Peyer's patch (tissue), 4 donors: ENCODE measurements at places on chromosomes 3 and 15. TPM values are rescaled to one million over a fixed set of nuclear protein-coding genes. Genes with fewer than 3 reads are reported as not detected.
A peak's percentile ranks its signal among the peaks of the same experiment; 100 is the strongest.

Gene EPHB1
- 0.18 TPM for total RNA-seq

DNA sequence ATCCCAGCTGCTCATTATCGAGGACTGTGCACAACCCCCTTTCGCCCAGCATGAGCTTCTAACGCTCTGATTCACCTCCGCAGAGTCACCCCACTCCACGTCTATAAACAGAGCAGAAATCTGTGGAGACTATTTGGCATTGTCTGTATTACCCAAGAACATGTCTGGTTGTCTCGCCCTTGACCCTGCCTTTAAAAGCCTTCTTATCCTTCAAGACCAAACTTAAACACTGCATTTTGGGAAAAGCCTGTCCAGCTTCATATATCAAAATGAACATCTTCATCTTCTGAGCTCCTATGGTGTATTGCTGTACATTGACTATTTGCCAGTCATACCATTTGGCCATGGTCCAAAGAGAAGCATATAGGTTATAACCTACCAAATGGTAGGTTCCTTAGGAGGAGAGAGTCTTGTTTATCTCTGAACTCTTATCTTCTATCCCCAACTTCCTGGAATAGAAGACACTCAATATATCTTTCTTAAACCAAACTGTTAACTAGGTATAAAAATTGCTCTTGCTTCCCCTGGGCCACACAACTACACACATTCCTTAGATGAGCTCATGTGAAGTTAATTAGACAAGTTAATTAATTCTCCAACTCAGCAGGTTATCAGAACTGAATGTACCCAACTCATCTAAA, 90.1 kb downstream of the FBN1 start:
- H3K27me3 ChIP-seq, result no peaks in the 10 kb centered on the region
- H3K4me3 ChIP-seq, result no peak overlapping the region
- no peaks in the 10 kb centered on the region for H3K4me1 ChIP-seq
- H3K27ac ChIP-seq, result no peak overlapping the region

DNA sequence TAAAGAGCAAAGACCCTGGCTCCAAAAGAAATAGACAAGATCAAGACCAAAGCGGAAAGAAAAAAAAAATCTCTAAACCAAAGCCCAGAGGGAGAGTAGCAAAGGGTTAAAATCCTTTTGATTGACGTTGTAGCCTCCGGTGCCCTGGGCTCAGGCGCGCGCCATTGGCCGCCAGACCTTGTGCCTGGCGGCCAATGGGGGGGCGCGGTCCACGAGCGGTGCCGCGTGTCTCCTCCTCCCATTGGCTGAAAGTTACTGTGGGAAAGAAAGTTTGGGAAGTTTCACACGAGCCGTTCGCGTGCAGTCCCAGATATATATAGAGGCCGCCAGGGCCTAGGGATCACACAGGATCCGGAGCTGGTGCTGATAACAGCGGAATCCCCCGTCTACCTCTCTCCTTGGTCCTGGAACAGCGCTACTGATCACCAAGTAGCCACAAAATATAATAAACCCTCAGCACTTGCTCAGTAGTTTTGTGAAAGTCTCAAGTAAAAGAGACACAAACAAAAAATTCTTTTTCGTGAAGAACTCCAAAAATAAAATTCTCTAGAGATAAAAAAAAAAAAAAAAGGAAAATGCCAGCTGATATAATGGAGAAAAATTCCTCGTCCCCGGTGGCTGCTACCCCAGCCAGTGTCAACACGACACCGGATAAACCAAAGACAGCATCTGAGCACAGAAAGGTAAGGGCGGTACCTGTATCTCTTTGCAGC, at the start of gene HES1:
HES1 (plus strand) TSS at position 343 of the 713 bp plus-strand sequence; CDS start at position 576, 233 bp downstream.
- H3K4me3 ChIP-seq, result peak within 1 kb of the TSS; percentile 60
- H3K27me3 ChIP-seq, result no peaks in the 10 kb centered on the region

GRCh38 chr3:107969994-107970819, 120.6 kb downstream of the CD47 start:
- no peak overlapping the region for H3K4me3 ChIP-seq
- H3K27me3 ChIP-seq, result no peaks in the 10 kb centered on the region
- no peak overlapping the region for H3K27ac ChIP-seq
- no peak for DNase-seq

Gene ACTRT3
- not detected for total RNA-seq

Gene MYL3
- not detected for total RNA-seq

DNA sequence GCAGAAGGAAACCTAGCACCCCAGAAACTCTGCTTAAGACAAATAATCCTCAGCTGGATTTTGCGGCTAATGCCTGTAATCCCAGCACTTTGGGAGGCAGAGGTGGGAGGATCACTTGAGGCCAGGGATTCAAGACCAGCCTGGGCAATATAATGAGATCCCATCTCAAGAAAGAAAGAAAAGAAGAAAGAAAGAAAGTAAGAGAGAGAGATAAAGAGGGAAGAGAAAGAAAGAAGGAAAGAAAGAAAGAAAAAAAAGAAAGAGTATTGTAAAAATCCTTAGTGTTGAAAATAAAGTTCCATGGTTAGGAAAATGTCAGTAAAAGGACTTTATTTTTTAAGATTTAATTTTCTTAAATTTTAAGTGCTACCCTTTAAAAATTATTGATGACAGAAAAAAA, 54.9 kb upstream of the LRRFIP2 start:
- H3K4me3 ChIP-seq, result no peak overlapping the region
- DNase-seq, result no peak
- H3K27ac ChIP-seq, result no peak overlapping the region
